Omental fat pad (tissue), 4 donors: ENCODE measurements at places on chromosomes 5 and 9. TPM values are rescaled to one million over a fixed set of nuclear protein-coding genes. Genes with fewer than 3 reads are reported as not detected.
A peak's percentile ranks its signal among the peaks of the same experiment; 100 is the strongest.

DNA sequence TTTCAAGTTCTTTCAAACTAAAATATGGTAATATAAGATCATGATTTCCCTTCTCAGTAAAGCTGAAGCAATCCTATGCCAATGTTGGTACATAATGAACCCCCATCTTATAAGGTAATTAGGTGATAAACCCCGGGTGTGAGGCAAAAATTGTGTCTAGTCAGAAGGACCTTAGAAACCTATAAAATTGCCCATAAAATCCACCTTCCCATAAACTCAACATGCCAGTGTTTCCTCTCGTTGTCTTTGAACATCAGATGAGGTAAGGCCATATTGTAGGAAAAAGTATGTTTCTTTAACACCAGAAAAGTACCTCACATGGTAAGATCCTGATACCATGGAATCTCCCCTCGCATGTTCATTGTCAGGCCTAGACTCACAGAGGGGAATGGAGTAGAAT is 43.3 kb downstream of the SNCAIP start:
- DNase-seq, result no peak

- no peak for DNase-seq
Measured at GRCh38 chr9:13915131-13915530, 398.8 kb downstream of the NFIB start.

- no peak for DNase-seq
Measured at GRCh38 chr9:110846215-110846614, 177.6 kb downstream of the MUSK start.

DNA sequence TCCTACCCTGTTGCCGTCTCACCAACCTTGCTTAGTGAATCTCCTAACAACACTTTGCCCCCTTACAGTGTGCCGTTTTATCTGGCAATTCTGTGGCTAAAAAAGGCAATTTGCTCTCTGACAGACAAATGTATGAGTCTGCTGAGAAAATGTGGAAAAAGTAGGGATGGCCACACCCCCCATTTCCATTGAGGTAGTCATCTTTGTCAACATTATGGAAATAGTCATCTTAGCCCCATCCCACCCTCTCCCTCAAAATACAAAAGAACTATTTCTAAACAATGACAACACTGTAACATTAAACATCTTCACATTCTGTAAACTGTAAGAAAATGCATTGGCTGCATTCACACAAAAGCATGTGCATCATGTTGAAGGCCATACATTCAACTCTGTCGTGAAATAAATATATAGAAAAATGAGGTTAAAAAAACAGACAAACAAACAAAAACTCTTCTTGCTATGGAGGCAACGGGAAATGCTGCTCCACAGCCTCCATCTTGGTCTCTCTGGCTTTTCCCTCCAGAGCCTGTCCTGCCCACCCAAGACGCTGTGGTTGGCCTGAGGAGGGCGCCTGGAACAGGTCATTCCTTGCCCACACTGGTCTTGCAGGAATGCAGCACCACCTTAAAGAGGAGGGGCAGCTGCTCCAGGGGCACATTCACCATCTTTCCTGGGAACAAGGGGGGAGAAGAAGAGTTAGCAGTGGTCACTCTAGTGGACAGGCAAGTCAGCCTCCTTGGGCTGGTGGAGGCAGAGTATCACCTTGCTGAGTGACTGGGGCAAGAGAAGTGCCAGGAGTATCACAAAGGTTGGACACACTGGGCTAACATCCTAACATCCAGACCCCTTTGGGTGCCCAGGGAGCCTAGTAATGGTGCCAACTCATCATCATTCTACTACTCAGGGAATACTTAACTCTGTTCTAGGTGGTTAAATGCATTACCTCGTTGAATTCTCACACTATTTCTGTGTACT is 15.2 kb upstream of the NR5A1 start:
- no peak for DNase-seq

- DNase-seq, result no peak
Measured at GRCh38 chr5:22889720-22890119, 36.6 kb upstream of the CDH12 start.

DNA sequence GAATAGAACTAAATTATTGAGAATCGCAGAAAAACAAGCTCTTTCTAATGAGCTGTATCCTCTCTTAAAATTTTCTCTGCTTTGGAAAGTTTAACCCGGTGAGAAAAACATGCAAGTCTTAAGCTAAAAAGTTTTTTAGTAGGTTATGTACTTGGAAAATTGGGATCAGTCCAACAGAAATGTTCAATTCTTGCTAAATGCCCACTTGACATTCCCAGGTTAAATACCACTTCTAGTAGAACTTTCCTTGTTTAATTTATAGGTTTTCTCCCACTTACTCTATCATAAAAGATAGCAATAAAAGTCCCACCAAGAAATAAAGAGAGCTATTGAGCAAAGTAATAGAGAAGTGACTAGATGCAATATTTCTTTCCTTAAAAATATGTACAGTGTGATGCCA is 157.1 kb downstream of the CCDC192 start:
- no peak for DNase-seq

- DNase-seq, result peak; percentile 43
Measured at GRCh38 chr9:136439481-136440408, at the start of gene INPP5E. Gene INPP5E, minus strand, starts transcription at chr9:136439845. Its CDS starts 426 bp downstream, at chr9:136439419.

- no peak for DNase-seq
Measured at GRCh38 chr5:55983986-55984385, 10.8 kb downstream of the IL6ST start.

DNA sequence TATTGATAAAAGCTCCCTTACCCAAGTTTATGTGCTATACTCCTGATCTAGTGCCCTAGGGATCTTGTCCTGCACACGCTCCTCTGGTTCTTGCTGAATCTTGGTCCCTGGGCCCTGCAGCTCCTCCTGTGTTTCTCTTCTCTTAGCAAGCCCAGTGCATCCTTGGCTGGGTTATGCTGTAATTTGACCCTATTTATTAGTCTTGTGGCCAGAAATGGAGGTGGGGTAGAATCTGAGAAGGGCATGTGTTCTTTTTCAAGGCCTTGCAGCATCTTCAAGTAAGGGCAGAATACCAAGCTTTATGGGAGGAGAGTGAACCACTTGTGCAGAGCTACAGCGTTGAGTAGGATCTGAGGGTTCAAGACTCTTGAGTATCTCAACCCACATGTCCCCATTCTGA is 366.8 kb downstream of the FAM170A start:
- DNase-seq, result no peak

- no peak for DNase-seq
Measured at GRCh38 chr5:14718778-14719177, 54.3 kb downstream of the OTULIN start.

DNA sequence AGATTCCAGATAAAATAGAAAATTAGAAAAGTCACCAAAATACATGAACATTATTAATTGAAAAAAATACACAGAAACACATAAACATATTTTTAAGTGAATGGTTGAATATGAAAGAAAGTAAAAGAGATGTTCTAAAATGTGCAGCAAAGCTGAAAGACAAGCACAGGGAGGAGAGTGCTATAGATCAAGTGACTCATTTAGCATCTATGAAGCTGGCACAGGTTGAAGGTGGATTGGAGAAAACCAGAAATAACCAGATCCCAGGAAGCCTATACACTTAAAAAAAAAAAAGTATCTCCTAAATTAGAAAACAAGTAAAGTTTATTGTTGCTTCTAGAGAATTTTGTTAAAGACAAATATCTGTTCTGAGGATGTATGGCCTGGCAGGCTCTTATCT is 338.9 kb downstream of the CDH12 start:
- DNase-seq, result no peak

DNA sequence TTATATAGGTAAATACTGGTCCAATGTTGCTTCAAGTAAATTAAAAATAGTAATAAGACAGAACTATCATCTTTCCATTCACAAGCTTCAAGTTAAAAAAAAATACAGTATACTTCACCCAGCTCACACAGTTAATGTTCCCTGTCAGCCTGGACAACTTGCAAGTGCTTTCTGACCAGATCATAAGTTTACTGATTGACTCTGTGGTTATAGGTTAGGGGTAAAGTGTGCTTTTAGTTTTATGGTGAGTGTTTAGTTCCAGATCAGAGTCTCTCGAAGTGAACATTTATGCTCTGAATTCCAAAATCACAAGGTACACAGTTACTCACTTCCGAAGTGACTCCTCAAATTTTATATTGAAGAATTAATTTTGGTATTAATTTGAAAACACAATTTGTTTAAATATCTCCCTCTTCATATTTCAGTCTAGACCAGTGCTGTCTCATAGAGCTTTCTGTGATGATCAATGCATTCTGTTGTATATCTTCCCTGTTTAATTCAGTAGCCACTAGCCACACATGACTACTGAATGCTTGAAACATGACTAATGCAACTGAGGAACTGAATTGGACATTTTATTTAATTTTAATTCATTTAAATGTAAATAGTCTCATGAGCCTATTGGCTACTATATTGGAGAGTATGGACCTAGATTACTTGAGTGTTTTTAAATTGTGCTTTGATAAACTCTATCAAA is 90.7 kb downstream of the MEF2C start:
- DNase-seq, result no peak

DNA sequence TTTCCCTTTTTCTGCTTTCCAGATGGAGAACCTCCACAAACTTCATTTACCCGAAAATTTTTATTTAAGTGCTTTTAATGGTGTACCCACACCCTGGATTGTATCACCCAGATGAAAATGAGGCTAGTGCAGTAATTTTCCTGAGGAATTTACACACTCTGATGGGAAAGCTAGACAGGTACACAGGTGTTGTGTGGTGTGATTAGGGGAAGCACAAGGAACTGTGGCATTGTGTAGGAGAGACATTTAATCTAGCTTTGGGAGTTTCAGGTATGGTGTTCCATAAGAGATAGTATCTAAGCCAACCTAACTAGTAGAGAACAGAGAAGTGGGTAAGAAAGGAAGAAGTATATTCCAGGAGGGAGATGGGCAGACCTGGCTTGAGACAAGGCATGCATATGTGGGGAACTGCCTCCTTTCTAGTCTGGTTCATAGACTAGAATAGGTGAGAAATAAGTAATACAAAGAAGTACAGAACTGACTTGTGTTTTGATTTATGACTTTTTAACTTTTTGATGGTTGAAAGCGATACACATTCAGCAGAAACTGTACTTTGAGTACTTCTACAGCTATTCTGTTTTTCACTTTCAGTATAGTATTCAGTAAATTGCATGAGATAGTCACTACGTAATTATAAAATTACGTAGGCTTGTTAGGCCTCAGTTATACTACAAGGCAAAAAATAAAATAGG is 22.9 kb upstream of the ROPN1L start:
- no peak for DNase-seq

DNA sequence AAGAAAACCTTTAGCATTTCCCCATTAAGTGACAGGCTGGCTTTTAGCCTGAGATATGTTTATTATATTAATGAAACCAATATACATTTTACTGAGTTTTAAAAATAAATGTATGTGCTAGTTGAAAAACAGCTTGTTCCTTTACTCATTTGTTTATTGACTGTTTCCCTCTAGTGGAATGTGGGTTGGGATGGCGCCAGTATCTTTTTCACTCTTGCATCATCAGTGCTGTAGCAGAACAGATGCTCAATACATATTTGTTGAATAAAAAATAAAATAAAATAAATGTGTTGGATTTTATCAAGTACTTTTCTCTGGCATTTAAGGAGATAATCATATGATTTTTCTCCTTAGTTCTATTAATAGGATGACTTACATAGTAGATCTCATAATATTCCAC is 43.0 kb downstream of the FSTL4 start:
- DNase-seq, result no peak

DNA sequence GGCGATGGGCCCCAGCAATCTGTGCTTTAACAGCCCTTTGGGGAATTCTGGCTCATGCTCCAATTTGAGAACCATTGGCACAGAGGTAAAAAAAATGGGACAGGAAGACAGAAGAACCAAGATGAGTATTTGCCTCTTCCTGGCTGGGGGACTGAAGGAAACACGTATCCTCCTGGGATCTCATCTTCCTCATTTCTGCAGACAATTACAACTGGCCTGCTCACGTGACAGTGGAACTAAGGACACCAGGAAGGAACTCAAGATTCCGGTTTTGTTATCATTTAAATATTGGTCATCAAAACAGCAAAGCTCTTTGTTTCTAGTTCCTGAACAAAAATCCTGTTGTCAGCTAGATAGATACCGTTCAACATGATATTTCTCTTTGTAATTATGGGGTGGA is 216.0 kb upstream of the DAP start:
- DNase-seq, result no peak

GRCh38 chr9:79688363-79688762 is 116.6 kb downstream of the TLE4 start:
- no peak for DNase-seq

- DNase-seq, result no peak
Measured at GRCh38 chr5:85484982-85485574, 1100.4 kb upstream of the EDIL3 start.

GRCh38 chr5:157198277-157198986 is 17.8 kb downstream of the ITK start:
- DNase-seq, result no peak

DNA sequence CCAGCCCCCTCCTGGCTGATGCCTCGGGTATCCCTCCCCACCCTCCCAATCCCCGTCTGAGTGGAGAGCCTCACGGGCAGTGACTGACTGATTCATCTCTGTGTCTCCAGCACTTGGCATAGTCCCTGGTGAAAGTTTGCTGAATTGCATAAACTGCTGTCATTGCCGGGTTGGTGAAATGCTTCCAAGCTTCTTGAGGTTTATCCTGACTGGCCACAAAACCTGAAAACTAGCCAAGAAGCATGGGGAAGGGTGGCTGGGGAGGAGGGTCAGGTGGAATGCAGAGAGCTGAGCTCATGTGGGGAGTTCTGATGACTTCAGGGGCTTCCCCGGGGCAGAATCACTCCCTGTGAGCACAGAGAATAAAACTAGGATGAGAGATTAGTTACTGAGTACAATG is 56.9 kb upstream of the GGTA1 start:
- no peak for DNase-seq

- DNase-seq, result no peak
Measured at GRCh38 chr5:176875783-176876505, 23.2 kb downstream of the HK3 start.

- no peak for DNase-seq
Measured at GRCh38 chr9:137612741-137613142, 6.1 kb upstream of the EHMT1 start.

- no peak for DNase-seq
Measured at GRCh38 chr5:68534131-68534940, 318.8 kb downstream of the PIK3R1 start.

GRCh38 chr5:65026816-65027548 is 258.3 kb downstream of the CWC27 start:
- DNase-seq, result no peak

GRCh38 chr5:1827886-1828397 is 26.7 kb downstream of the NDUFS6 start:
- DNase-seq, result no peak

- DNase-seq, result no peak
Measured at GRCh38 chr5:72788866-72789505, 27.5 kb upstream of the TNPO1 start.

- no peak for DNase-seq
Measured at GRCh38 chr5:148934895-148935400, 108.5 kb downstream of the ADRB2 start.

GRCh38 chr9:132943651-132944293 is 644 bp downstream of the TSC1 start:
- DNase-seq, result no peak

Gene GFPT2
- total RNA-seq, result 553 TPM

Gene FBP1
- 9.8 TPM for total RNA-seq

Gene CCNI2
- not detected for total RNA-seq

Gene SLC26A2
- 17.8 TPM for total RNA-seq

Gene IL3
- not detected for total RNA-seq

Gene PRRC2B
- total RNA-seq, result 126 TPM

Gene ZNF462
- total RNA-seq, result 16.2 TPM

Gene PCDHB6
- total RNA-seq, result 0.46 TPM

Gene CDO1
- 153 TPM for total RNA-seq
